Cardiac septum (tissue), 1 donor: ENCODE measurements at places on chromosomes 7 and 10. TPM values are rescaled to one million over a fixed set of nuclear protein-coding genes. Genes with fewer than 3 reads are reported as not detected.
A peak's percentile ranks its signal among the peaks of the same experiment; 100 is the strongest.

- DNase-seq: no peak
These were observed 76.8 kb upstream of the CARD11 start for GRCh38 chr7:3120513-3120912.

DNA sequence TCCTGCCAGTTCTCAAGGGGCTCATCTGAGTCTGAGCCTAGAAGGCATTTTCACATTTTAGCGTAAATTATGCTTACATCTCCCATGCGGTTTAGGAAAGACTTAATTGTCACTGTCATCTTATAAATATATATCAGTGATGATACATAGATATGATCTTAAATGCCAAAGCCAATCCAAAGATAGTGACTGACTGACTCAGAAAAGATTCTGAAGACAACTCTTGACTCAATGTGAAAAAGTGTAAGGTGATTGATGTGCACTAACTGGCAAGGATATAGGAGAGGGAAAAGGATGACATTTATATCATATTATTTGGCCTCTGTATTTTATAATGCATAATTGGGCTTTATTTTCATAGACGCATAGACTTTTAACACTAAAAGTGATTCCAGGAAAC is 84.9 kb upstream of the LRRN3 start:
- DNase-seq: no peak

HPS1 gene
- 34.8 TPM for total RNA-seq

TRDMT1 gene
- total RNA-seq: 4.2 TPM

DNA sequence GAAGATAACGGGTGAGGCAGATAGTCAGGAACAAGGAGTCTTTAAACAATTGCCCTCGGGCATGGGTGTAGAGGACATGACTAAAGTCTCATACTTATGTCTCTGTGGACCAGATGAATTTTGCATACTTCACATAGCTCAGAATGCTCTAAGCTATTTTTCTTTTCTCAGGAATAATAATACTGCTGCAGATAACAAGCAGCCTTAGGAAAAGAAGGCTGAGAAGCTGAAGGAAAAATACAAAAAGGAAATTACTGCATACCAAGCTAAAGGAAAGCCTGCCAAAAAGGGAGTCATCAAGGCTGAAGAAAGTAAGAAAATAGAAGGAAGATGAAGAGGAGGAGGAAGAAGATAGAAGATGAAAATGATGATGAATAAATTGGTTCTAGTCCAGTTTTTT is 13.4 kb upstream of the ERCC6 start:
- no peak for DNase-seq

DNA sequence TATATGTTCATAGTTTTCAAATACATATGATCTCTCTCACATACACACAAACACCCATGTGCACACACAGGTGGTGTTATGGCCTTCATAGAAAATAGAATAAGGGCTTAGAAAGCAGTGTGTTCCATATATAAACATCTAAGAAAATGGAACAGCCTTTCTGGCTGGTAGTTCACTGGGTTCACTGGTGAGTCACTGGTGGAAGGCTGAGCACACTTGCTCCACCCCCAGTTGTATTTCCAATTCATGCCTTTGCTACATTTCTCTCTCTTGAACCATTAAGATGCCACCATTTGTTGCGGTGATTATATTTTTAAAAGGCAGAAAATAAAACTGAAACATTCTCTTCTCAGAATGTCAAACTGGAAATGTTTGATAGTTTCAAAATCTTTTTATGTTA is 252.1 kb downstream of the GLI3 start:
- DNase-seq: no peak

ZNF425 gene
- 0.78 TPM for total RNA-seq

DNA sequence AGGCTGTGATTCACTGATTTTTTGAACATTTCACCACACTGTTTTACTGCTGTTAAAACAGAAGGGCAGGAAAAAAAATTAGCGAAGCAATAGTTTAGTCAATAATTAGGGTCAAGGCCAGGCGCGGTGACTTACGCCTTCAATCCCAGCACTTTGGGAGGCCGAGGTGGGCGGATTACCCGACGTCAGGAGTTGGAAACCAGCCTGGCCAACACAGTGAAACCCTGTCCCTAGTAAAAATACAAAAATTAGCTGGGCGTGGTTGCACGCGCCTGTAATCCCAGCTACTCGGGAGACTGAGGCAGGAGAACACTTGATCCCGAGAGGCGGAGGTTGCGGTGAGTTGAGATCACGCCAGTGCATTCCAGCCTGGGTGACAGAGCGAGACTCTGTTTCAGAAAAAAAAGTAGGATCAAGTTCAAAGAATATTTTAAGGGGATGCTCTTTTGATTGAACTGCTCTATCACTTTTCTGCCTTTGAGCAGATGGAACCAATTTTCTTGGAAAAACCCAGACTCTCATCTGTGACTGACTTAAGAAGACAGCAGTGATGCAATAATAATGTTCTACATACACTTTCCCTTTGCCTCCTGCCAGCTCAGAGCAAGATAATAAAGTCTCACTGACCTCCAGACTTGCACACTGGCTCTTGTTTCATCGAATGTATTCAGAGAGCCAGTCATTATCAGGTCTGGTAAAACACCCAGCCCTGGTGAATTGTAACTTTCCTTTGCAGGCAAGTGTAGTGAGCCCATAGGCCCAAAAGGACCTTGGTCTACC is 1.6 kb upstream of the PPA1 start:
- no peak for DNase-seq

GGCT gene
- total RNA-seq: 20.8 TPM

HILPDA gene
- total RNA-seq: 14.0 TPM

DNA sequence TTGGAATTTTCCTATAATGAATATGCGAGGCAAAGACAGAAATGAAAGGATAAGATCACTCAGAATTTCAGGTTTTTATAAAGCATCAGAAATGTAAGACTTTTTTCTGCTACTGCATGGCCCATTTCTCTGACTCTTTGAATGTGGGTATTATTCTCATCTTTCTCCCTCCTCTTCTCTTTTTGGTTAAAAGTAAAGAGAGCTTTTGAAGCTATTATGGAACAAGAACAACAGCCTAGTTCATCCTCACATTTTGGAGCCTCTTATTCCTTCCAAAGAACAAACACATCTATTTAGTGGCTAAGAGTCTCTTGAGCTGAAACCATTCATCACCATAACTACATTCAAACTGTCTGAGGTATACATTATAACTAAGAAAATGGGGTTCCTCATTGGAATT is 19.4 kb upstream of the ATRNL1 start:
- no peak for DNase-seq

WDR91 gene
- total RNA-seq: 5.2 TPM

CPA2 gene
- total RNA-seq: not detected

GRCh38 chr10:95260397-95260881 is 30.4 kb downstream of the PDLIM1 start:
- DNase-seq: no peak

DNA sequence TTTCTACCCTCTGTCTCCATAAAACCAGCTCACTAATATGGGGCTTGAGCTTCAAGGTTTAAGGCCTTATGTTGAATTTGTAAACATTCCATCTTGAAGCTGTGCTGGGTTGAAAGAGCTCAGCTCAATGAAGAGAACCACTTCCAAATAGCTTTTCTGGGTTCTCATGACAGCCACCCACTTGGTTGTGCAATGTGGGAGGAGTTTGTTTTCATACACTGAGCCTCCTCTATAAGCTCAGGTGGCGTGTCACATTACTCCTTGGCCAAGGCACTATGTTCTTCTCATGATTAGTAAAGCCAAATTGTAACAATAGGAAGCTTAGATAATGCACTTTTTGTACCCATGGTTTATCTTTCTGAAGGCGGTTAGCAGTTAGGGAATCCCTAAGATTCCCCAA is 265.6 kb downstream of the PTEN start:
- no peak for DNase-seq

FGFBP3 gene
- 0.65 TPM for total RNA-seq

DNA sequence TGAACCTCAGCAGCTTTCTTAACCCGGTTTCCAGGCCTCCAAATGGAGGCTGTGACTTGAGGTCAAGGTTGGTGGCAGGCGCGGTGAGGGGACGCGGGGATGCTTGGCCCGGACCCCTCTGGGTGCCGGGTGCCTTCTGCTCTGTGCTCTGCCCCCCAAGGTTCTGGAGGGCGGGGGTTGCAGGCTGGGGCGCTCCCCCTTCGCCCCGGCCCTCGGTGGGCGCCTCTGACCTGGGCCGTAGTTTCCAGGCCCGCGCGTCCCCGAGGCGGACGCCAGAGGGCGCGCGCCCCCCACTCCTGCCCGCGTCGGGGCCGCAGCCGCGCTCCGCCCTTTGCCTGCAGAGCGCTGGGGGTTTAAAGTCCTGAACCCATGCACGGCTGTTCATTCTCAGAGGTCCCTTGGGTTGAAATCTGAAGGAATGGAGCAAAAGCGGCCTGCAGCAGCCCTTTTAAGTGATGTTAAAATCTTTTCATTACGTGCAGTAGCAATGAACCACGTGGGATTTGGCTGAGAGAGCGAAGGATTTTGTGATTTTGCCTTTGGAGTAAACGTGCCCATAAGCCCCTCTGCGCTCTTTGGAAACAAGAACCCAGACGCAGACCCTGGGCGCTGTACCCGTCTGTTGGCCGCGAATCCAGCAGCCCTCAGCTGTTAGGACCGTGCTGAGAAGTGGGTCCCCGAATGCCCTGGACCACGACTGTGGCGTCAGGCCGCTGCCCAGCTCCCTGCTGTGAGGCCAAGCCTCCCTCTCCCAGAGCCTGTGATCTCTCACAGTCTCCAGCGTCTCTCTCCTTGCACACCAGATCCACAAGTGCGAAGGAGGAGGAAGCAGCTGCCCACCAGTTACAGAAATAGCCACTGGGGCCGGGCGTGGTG is 135.0 kb downstream of the ACTR3B start:
- no peak for DNase-seq

LRRD1 gene
- total RNA-seq: 0.43 TPM

GRCh38 chr10:77633376-77633775 is 4.2 kb downstream of the KCNMA1 start:
- no peak for DNase-seq

SLC13A1 gene
- not detected for total RNA-seq

GRCh38 chr10:107665459-107665858 is 501.0 kb upstream of the SORCS1 start:
- DNase-seq: no peak

DNA sequence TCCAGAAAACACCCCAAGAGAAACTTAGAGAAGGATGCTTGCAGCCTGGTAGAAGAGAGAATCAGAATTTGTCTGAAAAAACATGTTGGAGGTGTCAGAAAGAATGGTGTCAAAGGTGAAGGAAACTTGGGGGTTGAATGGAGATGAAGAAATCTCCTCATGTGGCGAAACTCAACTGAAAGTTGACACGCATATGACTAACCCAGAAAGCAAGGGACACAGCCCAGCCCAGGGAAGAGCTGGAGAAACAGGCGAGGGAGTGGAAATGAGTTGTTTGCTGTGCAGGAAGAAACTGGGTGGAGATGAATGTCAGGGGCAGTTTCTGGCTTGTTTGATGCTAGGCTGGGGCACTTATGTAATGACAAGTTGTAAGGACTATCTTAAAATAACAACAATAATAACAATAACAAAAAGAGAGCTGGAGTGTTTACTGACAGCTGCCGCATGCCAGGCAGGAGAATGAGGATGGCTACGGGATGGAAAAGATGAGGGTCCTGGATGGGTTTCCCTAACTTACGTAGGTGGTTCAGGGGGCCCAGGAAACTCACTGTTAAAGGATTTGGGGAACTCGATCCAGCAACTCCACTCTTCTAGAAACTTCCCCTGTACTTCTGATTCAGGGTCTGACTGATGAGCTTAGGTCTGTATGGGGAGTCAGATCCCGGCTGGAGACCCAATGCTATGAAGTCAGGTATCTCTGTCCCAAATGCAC is 57.4 kb downstream of the MAP3K8 start:
- no peak for DNase-seq

GRCh38 chr7:2193575-2194305 is 39.0 kb downstream of the MAD1L1 start:
- peak; percentile 60 for DNase-seq

- no peak for DNase-seq
These were observed 190.7 kb upstream of the ADO start for GRCh38 chr10:62613859-62614258.

HOXA10 gene
- total RNA-seq: not detected

PARD3 gene
- 36.7 TPM for total RNA-seq

DNA sequence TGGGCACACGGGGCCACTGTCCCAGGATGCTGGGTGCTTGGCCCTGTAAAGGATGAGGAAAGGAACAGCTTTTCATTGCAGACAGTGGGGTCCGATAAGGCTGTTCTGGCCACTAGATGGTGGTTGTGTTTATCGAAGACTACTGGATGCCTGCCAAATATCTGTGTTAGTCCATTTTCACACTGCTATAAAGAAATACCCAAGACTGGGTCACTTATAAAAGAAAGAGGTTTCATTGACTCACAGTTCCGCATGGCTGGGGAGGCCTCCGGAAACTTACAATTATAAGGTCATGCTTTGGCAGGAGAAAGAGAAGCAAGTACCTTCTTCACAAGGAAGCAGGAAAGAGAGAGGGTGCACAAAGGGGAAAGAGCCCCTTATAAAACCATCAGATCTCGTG is 32.2 kb upstream of the GARS1 start:
- no peak for DNase-seq

DNA sequence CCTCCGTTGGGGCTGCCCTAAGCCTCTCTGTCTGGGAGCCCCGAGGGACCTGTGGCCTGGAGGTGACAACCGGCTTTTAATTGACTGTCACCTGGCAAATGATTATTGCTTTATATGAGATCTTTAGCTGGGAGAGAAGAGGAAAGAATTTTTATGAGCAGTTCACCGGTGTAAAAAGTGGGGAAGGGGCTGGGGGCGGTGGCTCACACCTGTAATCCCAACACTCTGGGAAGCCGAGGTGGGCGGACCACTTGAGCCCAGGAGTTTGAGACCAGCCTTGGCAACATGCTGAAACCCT is 2.6 kb upstream of the COX19 start:
- no peak for DNase-seq

DNA sequence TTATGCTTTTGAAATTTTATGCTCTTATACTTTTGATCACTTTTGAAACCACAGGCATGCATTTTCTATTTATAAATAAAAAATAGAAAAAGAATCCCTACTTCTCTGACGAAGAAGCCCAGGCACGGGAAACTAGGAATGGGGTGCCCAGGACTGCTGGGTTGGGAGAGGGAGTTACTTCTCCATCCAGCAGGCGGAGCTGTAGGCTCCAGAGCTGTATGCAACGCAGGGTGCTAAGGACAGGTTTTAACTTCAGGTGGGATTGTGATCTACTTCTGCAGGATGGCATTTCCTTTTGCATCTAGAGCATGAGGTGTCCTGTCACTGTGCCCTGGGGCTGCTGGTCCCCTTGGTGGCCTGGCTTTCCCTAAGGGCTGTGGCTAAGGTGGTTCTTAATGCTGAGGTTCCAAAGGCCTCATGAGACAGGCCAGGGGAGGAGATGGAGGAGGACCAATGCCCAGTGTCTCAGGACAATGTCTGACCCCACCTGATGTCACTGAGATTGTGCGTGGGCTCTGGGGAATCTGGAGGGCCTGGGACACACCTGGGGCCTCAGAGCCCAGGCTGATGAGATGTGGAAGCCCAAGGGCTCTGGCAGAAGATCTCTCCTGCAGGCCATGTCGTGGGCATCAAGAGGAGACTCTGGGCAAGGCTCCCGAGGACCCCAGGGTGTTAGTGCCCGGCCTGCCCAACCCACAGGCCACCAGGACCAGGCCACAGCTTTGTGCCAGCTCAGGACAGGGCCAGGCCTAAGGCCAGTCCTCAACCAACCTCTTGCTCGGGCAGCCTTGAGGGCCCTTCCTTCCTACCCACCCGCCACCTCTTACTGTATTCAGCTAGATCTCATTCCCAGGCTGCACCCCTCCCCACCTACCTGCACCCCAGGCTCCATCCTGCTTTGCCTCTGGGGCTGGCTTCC is 507 bp downstream of the CCDC201 start:
- peak; percentile 41 for DNase-seq
